ENCODE measurements at places on chromosomes 12 and 14. TPM values are rescaled to one million over a fixed set of nuclear protein-coding genes. Genes with fewer than 3 reads are reported as not detected.

The ACSM4 gene
- not detected for total RNA-seq

The RACGAP1 gene
- total RNA-seq: 32.4 TPM

The SLC5A8 gene
- 1.7 TPM for total RNA-seq

The PSMC6 gene
- total RNA-seq: 101 TPM

The C12orf54 gene
- not detected for total RNA-seq

The FERMT2 gene
- 95.0 TPM for total RNA-seq

The SERPINA10 gene
- total RNA-seq: not detected

The FGF6 gene
- 4.0 TPM for total RNA-seq

The PRB3 gene
- not detected for total RNA-seq

The SYNJ2BP gene
- 18.4 TPM for total RNA-seq

The REC8 gene
- total RNA-seq: 3.6 TPM

The SERPINA4 gene
- total RNA-seq: 0.49 TPM

The BEGAIN gene
- total RNA-seq: 1.4 TPM

The RTN1 gene
- total RNA-seq: 6.1 TPM

The NDUFA12 gene
- 58.6 TPM for total RNA-seq

The DIP2B gene
- total RNA-seq: 41.9 TPM

The PMCH gene
- total RNA-seq: not detected

The ADGRD1 gene
- total RNA-seq: 7.3 TPM

The RIMBP2 gene
- total RNA-seq: 5.8 TPM

The CEBPE gene
- total RNA-seq: 1.5 TPM

The WASHC3 gene
- total RNA-seq: 44.2 TPM

The FOXM1 gene
- 5.8 TPM for total RNA-seq

The ZFHX2 gene
- 0.39 TPM for total RNA-seq
